ENCODE measurements at places on chromosomes 11 and 22. TPM values are rescaled to one million over a fixed set of nuclear protein-coding genes. Genes with fewer than 3 reads are reported as not detected.

DNA sequence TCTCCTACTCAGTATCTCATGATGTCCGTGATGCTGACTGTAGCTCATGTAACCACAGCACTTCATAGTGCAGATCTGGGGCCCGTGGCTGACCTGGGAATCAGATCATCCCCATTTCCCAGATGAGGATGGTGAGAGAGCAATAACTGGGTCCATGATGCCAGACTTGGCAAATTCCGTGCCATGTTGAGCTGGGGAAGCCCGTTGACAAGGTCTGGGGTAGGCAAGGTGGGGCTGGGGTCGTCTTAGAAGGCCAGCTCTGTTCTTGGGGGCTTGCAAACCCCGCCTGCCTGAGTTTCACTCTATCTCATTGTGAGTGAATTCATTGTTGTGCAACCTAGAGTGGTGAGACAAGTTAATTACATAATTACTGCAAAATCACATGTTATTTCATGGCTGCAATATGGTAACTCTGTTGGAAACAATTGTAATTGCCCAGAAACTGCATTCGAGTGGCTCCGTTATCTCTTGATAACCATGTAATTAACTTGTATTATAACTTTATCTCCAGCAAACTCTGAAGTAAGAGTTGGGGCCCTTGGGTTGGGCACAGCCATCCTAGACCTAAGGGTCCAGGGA is 41.7 kb downstream of the LMO1 start:
- no peak for DNase-seq

DNA sequence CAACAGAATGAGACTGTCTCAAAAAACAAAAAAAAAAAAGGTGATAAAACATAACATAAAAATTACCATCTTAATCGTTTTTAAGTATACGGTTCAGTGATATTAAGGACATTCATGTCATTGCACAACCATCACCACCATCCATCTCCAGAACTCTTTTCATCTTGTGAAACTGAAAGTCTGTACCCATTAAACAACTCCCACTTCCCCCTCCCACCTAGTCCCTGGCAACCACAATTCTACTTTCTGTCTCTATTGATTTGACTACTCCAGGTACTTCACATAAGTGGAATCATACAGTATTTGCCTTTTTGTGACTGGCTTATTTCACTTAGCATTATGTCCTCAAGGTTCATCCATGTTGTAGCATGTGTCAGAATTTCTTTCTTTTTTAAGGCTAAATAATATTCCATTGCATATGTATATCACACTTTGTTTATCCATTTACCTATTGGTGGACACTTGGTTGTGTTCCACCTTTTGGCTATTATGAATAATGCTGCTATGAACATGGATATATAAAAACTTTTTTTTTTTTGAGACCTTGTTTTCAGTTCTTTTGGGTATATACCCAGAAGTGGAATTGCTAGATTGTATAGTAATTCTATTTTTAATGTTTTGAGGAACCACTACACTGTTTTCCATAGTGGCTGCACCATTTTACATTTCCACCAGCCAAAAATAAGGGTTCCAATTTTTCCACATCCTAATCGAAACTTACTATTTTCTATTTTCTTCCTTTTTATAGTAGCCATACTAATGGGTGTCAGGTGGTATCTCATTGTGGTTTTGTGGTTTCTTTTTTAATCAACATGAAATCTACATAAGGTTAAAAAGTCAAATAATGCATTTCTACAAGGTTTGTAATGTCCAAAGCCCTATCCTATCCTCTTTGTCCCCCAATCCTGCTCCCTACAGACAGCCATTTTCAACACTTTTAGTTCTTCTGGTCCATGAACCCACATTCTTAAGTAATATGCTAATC is 23.4 kb upstream of the PIK3C2A start:
- DNase-seq, result no peak

DNA sequence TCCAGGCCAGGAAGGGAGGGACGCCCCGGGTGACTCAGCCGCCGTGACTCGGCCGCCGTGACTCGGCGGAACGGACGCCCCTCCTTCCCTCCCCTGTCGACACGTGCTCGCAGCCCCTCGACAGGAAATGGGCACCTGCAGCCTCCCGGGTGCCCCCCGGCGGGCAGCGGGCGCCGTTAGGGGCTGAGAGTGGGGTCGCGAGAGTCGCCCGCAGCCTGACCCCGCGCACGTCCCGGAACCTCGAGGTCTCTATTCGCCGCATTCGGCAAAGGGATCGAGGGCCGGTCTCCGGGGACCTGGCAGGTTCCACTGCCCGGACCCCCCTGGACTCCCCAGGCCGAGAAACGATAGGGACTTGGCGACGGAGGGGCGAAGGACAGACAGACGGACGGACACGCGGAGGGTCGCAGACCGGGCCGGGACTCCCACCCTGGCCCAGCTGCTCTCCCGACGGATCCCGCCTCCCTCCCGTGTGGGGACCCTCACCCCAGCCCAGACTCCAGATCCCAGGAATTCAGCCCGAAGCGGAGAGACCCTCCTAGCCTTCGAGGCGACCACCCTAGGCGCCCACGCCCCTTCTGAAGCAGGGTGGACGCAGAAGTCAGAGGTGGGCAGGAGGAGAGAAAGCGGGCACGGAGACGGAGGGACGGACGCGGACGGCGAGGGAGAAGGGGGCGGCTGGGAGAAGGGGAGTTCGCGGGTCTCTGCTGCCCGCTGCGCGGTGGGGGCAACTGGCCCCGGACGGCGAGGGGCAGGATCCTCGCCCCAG is 648 bp downstream of the FOSL1 start:
- DNase-seq, result peak; percentile 91

GRCh38 chr11:112662554-112662953 is 298.7 kb upstream of the NCAM1 start:
- no peak for DNase-seq

Gene GLB1L2
- 0.62 TPM for total RNA-seq

Gene SPDYC
- total RNA-seq, result not detected
